SIG-M5 (cell line): ENCODE measurements at places on chromosomes 3 and 15.

- no peak for DNase-seq
Measured at GRCh38 chr3:169759256-169759655, 5.6 kb downstream of the TERC start.

- no peak for DNase-seq
Measured at GRCh38 chr3:7306901-7307300, 446.0 kb downstream of the GRM7 start.

DNA sequence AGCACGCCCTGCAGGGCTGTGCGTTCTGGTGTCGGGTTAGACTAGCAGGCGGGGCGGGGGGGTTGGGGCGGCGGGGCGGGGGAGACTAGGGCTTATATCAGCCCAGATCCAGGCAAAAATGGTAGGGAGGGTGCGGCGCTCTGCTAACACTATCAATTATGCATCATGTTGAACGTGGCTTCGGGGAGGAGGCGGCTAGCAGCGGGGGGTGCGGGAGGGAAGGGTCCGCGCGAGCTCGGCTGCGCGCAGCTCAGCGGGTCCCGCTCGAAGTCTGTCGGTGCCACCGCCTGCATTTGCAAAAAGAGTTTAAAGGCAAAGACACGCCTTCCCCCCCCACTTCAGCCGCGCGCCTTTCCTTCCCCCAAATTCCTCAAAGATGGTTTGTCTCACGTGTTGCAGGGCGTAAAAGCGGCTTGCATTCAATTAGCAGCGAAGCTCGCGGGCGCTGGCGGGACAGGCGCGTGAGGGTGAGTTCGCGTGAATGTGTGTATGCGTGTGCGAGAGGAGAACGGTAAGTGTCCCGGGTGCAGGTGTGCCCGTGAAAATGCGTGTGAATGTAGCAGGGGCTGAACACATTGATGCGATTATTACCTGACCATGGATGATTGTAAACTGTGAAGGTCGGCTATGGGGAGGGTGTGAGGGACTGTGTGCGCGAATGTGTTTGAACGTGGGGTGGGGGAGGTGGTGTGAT lies at the start of gene ISLR2:
TSS of gene ISLR2 (plus strand) at position 432 of the 694 bp plus-strand sequence. CDS start 2,169 bp downstream, outside the sequence.
- no peak for DNase-seq

- DNase-seq = no peak
Measured at GRCh38 chr15:65392368-65392767, 14.6 kb upstream of the IGDCC3 start.

DNA sequence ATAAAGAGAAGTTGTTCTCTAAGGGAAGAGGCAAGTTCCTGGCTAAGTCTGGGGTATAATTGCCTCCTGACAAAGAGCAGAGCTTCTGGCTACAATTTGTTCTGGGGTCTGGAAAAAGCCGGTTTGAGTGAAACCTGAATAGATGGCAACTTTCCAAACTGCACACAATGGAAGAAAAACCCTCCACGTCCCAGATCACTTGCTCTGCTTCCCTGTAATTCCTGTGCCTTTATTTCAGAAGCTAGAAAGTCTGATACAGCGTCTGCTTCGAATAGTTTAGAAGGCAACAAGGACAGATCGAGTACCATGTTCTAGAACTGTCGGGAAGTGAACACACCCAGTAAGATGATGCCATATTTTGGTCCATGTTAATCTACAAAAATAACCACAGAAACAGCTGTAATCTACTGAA lies 1.6 kb upstream of the WDR82 start:
- DNase-seq = no peak

GRCh38 chr3:49650177-49650576 lies 24.0 kb upstream of the APEH start:
- no peak for DNase-seq

- DNase-seq = no peak
Measured at GRCh38 chr3:188085584-188086560, 68.1 kb upstream of the LPP start.

GRCh38 chr3:181719991-181720680 lies 8.4 kb downstream of the SOX2 start:
- DNase-seq = no peak

- DNase-seq = no peak
Measured at GRCh38 chr3:172804323-172804722, 53.8 kb downstream of the ECT2 start.

DNA sequence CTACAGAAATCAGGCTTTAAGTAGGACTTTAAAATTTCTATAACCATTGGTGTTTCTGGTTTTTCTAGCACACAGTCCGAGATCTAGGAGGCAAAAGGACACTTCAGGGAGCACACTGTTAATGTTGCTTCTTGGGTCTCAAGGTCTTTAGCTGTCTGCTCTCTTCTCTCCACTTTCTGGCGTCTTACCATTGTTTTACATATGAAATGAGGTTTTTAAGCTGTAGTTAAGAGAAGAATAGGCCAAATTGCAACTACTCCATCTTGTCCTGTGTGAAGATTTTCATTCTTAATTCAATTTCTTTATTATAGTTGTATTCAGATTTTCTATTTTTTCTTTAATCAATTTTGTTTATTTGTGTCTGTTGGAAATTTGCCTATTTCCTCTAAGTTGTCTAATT lies 151.4 kb downstream of the WNT7A start:
- DNase-seq = no peak

DNA sequence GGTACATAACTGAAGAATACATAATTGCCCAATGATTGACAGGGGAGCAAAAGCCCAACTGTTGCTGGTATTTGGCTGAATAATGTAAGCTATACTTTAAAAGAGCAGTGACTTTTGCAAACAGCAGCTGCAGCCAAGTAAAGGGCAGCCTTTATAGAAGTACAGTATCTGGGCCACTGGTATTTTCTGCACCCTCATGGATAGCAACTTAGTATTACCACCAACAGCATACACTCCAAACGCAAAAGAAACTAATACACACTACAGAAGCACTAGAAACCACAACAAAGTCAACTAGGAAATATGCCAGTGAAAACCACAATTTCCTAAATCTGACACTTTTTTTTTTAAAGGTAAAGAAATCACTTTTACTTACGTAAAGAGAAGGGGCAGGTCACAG lies 206.1 kb downstream of the TIGIT start:
- no peak for DNase-seq

GRCh38 chr3:59262076-59262498 lies 212.3 kb upstream of the CFAP20DC start:
- DNase-seq = no peak

GRCh38 chr3:197518881-197519421 lies 36.8 kb downstream of the BDH1 start:
- DNase-seq = no peak

DNA sequence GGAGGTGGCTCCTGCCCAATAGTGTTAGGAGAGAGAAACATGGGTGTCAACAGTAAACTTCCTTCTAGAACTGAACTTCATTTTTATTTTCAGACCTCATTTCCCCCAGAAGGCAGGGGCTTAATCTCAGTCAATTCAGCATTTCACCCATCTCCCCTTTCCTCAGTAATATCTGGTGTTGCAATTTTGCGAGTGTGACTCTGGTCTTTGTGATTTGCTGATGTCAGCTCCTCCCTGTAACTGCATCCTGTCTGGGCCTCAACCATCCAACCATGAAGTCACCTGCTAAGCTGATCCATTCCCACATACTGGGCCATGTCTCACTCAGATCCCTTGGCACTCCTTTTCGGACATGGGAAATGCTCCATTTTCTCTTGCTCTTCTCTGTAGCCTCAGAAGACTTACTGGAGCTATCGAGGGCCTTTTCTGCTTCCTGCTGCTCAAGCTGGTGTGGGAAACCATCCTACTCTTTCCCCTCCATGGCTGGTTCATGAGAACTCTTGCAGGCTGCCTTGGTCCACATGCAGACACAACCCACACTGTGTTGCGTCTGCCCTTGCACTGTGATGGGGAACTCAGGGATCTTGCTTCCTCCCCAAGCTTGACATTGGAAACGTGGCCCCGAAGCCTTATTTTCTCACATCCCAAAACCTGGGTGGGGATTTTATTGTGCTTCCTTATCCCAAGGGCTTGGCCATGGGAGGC lies 24.6 kb downstream of the CCR4 start:
- no peak for DNase-seq

DNA sequence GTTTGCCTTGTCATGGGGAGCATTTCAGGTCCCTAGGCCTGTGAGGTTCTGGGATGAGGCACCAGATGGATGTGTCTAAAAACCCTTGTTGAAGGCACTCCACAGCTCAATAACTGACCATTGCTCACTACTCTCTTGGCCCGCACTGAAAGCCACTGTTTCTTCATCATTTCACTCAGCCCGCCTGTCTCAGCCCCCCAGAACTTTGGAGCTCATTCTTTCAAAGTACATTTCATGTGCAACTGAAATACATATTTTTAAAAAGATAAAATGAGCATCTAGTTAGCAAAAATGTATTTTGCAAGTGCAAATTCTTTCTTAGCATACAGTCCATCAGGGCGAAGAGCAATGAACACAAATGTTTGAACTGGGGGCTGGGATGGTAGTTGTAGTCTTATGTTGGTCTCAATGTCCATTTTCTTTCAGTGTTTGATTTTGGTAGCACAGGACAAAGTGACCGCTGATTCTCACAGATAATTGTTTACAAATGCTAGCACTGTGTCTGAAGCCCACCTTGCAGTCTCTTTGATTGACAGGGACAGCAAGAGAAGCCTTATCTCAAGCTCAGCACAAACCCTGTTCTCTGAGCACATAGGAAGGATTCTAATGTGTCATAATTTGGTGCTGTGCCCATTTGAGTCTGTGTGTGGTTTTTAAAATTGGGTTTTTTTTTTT lies 19.6 kb downstream of the HEMK1 start:
- no peak for DNase-seq

DNA sequence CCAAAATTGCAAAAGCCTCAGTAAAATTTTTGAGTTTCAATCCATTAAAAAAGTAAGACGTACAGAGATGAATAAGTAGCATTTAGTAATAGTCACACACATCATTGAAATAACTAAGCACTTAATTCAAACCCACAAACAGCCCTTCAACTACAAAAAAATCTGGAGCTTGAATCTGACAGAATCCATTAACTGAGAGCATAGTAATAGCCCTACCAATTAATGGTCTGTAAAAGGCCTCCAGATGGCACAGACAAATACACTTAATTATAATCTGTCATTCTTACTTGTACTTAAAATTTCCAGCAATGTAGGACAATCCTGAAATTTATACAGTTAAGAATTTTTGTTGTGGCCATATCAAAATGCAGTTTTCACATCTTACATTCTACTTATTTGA lies 246.9 kb downstream of the VGLL3 start:
- no peak for DNase-seq

DNA sequence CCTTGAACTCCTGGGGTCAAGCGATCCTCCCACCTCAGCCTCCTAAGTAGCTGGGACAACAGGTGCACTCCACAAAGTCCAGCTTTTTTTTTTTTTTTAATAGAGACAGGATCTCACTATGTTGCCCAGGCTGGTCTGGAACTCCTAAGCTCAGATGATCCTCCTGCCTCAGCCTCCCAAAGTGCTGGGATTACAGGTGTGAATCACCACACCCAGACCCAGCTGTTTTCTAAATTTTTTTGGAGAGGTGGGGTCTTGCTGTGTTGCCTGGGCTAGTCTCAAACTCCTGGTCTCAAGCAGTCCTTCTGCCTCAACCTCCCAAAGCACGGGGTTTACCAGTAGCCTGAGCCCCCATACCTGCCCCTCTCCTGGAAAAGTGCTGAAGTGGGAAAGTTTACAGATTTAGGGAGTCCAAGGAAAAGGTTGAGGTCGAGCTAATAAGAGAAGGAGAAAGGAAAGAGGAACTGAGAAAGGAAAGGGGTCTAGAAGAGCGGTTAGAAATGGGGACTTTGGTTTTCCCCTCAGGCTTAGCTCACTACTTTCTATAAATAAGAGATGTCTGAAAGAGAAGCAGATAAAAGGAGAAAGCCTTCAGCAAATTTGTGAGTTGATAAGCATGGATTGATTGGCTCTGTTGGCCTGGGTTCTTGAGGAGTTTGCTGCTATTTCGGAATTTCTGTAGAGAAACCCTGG lies 23.6 kb downstream of the UBE2E1 start:
- DNase-seq = peak; percentile 56

DNA sequence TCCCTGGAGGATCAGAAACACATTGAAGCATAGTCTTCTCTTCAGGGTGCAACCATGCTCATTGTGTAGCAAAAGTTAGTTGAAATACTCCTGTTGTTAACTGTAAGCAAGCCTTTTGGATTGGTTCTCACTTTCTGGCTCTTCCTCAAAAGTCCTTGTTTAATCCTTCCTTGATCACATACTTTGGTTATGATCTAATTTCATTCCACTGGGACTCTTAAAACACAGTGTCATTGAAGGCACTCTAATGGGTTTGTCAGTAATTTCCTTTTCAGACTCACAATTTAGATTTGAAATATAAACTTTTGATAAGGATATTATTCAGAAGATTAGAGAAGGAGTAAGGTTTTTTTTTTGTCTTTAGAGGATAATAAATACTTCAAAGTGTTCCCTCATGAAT lies 451.7 kb upstream of the SGO1 start:
- no peak for DNase-seq

DNA sequence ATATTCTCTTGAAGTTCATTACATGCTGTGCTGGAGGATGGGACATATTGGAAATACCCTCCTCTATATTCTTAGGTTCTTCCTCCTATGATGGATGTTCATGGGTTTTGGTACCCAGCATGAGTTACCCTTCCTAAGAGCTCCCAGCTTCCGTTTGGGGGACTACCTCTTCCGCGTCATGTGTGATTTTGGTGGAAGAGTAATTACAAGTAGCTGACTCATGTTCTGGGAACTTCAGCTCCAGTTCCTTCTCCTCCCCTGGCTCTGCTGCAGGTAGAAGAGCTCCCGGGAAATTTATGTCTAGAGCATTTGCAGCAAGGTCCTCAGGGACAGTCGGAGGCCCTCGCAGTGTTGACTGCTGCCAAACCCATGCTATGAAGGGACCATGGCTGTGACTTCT lies 208.8 kb upstream of the IL12A start:
- no peak for DNase-seq

GRCh38 chr3:8206971-8207617 lies 294.5 kb upstream of the LMCD1 start:
- no peak for DNase-seq

- no peak for DNase-seq
Measured at GRCh38 chr3:81658322-81658997, 103.0 kb downstream of the GBE1 start.

GRCh38 chr3:141828890-141829289 lies 47.6 kb upstream of the ATP1B3 start:
- no peak for DNase-seq

DNA sequence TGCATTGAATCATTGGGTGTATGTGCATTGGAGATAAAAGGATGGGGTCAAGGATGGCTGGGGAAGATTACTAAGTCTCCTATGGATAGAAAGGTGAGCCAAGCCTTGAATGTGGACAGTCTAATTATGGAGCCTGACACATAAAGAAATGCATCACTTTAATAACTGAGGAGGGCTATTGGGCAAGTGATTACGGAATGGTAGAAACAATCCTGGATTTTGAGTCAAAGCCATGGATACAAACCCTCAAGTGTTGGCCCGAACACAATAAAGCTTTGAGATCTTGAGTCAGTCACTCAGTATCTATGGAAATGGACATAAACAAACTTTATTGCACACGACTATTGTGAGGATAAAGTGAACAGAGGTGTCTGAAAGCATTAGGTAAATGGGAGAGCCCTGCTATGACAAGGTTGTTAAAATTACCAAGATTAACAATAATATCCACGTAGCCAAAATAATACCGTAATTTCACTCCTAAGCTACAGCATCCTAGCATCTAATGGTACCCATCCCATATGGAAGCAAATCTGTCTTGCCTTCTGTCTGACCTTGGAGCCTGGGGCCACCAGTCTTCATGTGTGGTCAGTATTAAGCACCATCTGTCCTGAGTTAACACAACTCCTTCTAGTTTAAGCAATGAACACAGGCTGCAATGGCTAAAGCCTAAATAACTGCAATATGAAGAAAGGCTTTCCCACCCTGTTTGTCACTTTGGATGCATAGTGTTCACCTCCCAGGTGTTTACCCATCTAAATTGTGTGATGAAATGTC lies 136.9 kb upstream of the PRICKLE2 start:
- DNase-seq = no peak
